ENCODE measurements at places on chromosomes 2 and 18. TPM values are rescaled to one million over a fixed set of nuclear protein-coding genes. Genes with fewer than 3 reads are reported as not detected.

The RESP18 gene
- total RNA-seq, result not detected

The KIAA2012 gene
- total RNA-seq, result not detected

The HJURP gene
- total RNA-seq, result 1.1 TPM

DNA sequence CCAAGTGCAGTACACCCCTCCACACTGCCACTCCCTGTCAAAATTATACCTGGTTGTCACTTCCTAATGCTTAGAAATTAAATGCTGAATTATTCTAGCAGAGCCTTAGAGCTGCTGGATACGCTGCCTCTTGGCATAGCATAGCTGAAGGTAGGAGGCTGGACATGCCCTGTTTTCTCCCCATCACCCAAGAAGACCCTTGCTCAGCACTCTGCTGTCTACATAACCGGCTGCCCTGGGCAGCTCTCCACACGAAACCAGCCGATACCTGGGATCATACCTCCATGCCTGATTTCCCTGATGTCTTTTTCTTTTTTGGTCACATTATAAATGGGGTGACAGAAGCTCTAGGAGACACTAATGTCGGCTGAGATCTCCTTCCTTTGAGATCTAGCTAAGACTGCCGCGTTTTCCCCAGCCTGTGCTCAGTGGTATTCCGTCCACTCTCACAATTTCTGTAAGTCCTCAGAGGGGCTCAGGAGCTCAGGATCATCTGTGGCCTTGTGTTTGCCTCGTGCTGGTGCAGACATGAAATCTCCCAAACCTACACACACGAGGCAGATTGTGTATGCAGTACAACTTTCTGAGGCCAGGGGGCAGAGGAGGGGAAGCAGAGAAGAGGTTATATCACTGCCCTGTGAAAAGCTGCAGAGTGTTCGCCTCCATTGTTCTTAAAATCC, 13.5 kb upstream of the ZAP70 start:
- peak; percentile 47 for DNase-seq

DNA sequence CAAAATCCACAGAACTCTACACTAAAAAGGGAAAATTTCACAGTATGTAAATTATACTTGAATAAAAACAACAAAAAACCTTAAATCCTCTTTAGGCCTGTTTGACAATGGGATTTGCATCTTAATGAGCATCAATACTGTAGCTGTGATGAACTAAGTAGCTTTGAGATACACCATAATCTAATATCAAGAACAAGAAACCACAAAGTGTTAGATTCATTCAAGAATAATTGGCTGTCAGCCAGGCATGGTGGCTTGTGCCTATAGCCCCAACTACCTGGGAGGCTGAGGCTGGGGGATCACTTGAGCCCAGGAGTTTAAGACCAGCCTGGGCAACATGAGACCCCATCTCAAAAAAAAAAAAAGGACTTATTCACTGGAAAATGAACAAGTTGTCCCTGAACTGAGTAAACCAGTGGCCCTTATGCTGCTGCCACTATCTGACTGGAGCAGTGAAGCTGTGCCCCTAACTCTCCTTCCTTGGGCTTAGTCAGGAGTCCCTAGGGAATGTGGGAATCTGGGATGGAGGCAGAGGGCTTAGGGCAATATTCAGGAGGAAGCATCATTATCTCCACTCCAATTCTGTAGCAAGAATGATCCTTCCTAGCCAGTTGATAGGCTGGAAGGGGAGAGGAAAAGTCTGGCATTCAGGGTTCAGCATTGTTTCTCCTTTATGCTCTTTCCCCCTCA, 88.5 kb downstream of the PRKCE start:
- DNase-seq, result no peak

The SERPINB3 gene
- total RNA-seq, result not detected

The ATIC gene
- total RNA-seq, result 41.1 TPM

The AKAIN1 gene
- total RNA-seq, result not detected

DNA sequence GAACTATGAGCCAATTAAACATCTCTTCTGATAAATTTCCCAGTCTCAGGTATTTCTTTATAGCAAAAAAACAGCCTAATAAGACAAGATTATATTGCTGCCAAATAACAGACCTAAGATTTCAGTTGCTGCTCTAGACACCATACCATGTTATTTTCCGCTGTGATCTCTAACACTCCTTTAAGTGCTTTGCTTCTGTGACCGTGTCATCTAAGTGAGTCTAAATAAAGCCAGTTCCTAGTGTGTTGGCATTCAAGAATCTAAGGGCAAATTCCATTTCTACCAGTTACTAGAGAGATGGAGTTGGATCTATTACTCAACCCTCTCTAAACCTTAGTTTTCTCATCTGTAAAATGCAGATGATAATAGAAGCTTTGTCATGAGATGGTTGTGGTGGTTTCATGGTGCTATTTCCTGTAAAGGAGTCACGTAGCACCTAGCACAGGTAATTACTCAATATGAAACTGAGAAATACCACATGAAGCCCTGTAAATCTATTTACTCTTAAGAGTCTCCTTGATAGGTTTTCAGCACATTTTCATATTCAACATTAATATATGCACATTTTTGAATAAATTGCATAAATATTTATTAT, 40.5 kb downstream of the SPHKAP start:
- DNase-seq, result no peak

- DNase-seq, result no peak
These were observed 385.4 kb upstream of the RND3 start for GRCh38 chr2:150872756-150873395.

- no peak for DNase-seq
These were observed 144.1 kb upstream of the FOSL2 start for GRCh38 chr2:28248511-28248910.

DNA sequence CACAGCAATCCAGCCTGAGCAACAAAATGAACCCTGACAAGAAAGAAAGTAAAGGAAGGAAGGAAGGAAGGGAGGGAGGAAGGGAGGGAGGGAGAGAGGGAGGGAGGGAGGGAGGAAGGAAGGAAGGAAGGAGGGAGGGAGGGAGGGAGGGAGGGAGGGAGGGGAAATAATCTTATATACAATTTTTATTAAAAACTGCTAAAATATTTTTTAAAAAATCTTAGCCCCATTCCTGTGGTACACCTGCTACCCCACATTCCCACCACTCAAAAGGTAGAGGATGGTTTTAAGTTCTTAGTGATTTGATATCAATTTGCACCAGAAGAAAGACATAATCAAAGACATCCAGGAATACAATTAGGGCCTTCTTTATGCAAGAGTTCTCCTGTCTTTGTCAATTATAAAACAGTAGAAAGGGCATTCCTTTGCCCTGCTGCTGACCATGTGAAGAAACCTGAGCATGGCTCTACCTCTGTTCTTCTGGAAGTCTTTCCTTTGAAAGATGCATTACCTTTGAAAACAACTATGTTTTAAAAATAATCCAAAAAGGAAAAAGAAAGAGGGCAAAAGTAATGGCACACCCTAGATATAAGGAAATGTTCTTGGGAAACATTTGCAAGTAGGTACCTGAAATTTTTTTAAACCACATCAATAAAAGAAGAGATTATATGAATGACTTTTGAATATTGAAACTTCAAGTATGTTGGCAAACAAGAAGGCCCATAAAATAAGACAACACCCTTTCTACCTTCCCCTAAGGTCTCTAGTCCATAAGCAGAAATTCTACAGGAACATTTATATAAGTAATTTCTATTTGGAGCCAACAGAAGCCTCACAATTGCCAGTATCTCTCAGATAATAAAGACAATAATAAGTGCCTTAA, 33.7 kb upstream of the ACVR2A start:
- no peak for DNase-seq

DNA sequence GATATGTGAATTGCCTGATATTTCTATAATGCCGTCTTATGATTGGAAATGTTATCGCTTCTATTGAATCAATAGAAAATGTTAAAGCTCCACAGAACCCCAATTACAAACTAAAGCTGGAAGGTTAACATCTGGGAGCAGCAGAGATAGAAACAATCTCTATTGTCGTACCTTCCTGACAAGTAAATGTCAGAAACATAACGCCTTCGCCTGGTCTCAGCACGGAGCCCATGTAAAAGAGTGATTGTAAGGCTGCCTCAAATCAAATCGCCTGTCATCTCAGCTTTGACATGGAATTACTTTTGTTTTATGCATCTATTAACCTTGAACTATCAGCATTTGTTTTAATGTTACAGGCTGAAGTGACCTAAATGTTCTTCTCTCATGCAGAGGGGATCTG, 885.9 kb upstream of the PIK3C3 start:
- no peak for DNase-seq

- DNase-seq, result no peak
These were observed 99.0 kb upstream of the ID2 start for GRCh38 chr2:8582651-8583399.

DNA sequence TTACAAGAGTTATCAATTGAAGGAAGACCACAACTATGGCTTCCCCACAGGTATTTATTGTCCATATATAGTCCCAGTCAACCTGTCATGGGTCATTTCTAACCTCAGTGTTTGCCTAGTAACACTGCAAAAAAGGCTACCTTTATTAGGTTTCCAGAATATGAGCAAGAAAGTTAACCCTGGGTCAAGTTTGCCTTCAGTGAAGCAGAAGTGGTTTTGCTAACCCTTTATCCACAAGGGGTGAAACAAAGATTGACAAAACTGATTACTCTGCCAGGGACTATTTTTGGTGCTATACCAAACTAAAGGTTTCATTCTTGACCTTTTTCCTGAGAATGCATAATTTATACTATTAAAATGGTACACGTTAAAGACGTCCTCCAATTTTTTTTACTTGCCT, 28.8 kb downstream of the SP100 start:
- DNase-seq, result no peak

DNA sequence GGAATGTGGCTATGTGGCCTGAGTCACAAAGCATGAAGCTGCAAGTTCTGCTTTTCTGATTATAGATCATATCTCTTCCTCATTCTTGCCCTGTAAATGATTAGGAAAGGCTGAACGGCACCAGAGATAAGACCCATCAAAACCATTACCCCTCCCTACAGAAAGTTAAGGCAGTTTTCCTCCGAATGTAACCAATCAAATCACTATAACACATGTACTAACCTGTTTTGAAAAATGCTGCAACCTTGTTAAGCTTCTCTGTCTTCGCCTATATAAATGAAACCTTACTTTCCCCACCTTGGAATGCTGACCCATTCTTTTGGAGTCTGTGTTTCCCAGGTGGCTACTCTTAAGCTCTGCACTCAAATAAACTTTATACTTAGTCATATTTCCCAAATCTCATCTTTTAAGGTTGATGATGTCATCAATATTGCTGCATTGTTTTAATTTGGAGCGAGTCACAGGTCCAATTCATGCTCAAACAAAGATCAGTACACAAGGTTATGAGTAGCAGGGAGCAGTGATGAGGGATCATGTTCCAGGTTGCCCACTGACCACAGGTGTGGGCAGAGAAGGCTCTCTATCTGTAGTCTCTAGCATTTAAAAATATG, 662.3 kb downstream of the IRS1 start:
- DNase-seq, result no peak

DNA sequence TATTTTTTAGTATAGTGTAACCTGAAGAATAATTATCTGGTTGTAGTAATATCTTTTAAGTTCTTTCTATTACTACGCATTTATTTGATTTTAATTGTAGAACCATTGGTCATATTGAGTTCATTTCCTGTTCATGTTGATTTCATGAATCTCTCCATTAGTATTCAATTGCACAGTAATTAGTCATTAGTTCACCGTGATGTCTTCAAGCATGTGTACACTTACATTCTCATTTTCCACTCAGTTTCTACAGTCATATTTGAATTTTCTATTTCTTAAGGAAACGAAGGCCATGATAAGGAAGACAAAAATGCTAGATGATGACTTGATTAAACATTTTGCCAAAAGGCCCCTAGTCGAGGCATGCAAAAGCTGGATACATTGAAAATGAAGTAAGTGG, 333.7 kb upstream of the FANCL start:
- no peak for DNase-seq

The OBSL1 gene
- 121 TPM for total RNA-seq

- DNase-seq, result no peak
These were observed 566.6 kb upstream of the VRK2 start for GRCh38 chr2:57479981-57480380.

- DNase-seq, result no peak
These were observed 176.9 kb downstream of the BCL2 start for GRCh38 chr18:63142594-63143225.

DNA sequence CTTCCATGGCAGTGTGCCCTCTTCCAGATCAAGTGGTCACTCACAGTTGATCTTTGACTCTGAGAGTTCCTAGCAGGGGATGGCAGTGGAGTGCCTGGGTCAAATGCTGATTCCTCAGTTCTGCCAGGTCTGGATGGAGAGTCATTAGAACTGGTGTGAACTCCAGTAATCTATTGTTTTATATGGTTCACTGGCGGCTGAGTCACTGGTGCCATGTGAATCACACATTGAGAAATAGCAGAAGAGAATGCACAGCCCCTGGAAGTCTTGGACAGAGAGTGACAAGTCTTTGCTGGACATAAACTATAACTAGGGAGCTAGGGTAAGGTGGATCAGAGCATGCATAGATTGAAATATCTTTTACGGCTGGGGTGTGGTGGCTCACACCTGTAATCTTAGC, 86.9 kb downstream of the EIF2AK3 start:
- DNase-seq, result no peak

The LIMS2 gene
- total RNA-seq, result 157 TPM

GRCh38 chr2:71882949-71883472, 264.7 kb downstream of the CYP26B1 start:
- peak; percentile 92 for DNase-seq

GRCh38 chr2:15908371-15908770, 32.0 kb upstream of the MYCN start:
- DNase-seq, result no peak

- no peak for DNase-seq
These were observed 233.6 kb upstream of the NRXN1 start for GRCh38 chr2:51265539-51265938.

GRCh38 chr18:56515522-56515921, 122.9 kb downstream of the TXNL1 start:
- DNase-seq, result no peak

- DNase-seq, result peak; percentile 67
These were observed 55.0 kb downstream of the ANKRD44 start for GRCh38 chr2:197255543-197255942.

DNA sequence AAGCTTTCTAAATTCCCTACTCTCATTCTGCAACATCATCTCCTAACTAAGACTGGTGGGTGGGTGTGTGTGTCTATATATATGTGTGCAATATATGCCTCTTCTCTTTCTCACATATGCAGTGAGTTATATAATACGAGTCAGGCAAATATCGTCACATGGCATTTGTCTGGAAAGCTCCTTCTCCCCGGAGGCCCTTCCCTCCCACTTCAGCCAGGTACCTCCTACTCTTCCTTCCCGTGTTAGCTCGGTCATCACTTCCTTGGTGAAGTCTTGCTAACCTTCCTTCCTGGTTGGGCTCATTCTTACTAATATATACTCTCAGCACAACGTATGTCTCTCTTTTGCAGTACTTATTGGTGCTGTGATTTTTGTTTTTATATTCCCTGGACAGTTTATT, 66.4 kb upstream of the NCK2 start:
- no peak for DNase-seq

The KCNIP3 gene
- 4.1 TPM for total RNA-seq

The GYPC gene
- total RNA-seq, result 77.1 TPM

The DSG4 gene
- total RNA-seq, result not detected

The AOX1 gene
- 27.0 TPM for total RNA-seq

Measured in left cardiac atrium (tissue), 4 donors.